ENCODE measurements at places on chromosomes 7 and 10.

DNA sequence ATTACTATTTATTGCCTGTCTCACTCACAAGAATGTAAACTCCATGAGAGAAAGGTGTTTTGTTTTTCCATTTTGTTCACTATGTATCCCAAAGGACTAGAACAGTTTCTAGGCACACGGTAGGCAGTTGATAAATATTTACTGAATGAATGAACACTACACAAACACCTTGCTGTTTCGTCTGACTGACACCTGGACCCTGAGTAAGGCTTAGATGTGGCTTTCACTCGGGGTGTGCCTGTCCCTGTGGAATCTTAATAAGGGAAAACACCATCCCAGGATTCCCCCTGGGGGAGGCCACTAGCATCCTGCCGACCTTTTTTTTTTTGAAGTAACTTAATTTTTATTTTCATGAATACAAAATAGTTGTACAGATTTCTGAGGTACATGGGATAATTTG lies 66.6 kb upstream of the STEAP1B start:
- no peak for DNase-seq

DNA sequence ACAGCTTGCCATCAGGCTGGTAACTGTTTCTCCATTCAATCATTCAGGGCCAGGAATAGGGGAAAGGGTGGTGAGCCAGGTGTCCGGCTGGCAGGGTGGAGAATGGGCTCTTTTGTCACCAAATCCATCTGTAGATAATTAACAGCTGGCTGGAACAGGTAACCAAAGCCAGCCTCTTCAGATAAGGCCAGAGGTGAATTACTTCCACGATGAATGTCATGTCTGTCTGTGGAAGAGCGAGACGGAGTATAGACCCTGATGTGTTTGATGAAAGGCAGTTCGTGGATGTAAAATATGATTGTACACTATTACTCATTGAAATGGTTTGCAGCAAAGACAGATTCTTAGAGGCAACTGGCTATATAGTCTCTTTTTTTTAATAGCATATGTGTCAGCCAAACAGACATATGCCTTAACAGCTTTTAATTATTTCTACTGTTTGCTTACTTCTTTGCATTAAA lies 149.8 kb downstream of the KLF6 start:
- DNase-seq, result no peak

DNA sequence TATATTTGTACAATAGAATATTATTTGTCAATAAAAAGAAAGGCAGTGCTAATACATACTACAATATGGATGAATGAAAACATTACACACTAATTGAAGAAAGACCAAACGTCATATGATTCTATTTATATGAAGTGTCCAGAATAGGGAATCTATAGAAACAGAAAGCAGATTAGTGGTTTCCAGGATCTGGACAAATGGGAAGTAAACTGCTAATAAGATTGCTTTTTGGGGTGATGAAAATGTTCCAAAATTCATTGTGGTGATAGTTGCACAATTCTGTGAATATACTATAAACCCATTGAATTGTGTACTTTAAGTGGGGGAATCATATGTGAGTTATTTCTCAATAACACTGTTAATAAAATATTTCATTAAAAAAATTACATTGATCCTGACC lies 78.2 kb upstream of the IFRD1 start:
- no peak for DNase-seq

GRCh38 chr7:33578881-33579672 lies 326.3 kb upstream of the BMPER start:
- DNase-seq, result no peak

GRCh38 chr7:18515067-18515466 lies 19.5 kb downstream of the HDAC9 start:
- no peak for DNase-seq

- no peak for DNase-seq
Measured at GRCh38 chr7:115879171-115879570, 151.4 kb downstream of the TFEC start.

DNA sequence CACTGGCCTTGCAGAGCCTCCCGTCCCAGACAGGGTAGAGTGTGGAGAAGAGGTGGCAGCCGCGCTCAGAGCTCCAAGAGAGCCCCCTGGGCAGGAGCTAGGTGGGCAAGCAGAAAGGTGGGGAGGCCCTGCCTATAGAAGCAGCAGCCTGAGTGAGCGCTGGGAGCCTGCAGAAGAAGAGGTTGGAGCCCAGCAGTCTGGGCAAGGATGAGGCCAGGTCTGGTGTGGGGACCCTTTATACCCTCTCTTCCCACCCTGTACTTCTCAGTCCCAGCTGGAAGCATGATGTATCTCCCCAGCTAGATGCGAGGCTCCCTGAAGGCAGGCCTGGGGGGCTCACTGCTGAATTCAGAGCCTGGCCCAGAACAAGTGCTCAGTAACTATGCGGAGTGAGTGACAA lies 44.5 kb upstream of the ZMIZ1 start:
- DNase-seq, result no peak

DNA sequence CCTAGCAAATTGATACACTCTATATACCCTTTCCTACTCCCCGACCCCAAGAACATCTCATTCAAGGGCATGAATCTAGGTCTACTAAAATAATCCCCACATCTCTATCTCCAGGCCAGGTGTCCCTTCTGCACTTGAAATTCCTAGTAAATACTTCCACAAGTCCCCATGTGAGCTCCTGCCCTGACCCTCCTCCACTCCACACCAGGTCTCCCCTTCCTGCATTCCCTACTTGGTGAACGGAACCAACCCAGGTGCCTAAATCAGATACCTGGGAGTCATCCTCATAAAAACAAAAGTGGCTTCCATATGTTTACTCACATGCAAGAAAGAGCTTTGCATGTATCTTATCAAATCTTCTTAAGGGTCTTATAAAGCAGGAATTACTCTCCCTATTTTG lies 69.2 kb downstream of the COA1 start:
- no peak for DNase-seq

DNA sequence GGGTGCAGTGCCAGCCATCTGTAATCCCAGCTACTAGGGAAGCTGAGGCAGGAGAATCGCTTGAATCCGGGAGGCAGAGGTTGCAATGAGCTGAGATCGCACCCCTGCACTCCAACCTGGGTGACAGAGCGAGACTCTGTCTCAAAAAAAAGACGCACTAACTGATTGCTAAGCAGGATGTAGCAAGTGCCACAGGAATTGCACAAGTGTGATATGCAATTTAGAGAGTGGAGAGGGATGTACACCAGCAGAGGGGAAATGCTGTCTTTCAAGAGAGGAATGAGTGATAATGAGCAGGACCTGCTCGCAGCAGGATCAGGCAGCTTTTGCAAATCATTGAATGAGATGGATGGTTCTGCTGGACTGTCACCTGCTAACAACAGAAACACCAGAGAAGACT lies 13.3 kb upstream of the SLC16A12 start:
- no peak for DNase-seq

All from progenitor cell of endocrine pancreas (in vitro differentiated cells).